ENCODE measurements at places on chromosomes 5 and 9. TPM values are rescaled to one million over a fixed set of nuclear protein-coding genes. Genes with fewer than 3 reads are reported as not detected.
A peak's percentile ranks its signal among the peaks of the same experiment; 100 is the strongest.

TOPORS gene
- 18.8 TPM for total RNA-seq

DNA sequence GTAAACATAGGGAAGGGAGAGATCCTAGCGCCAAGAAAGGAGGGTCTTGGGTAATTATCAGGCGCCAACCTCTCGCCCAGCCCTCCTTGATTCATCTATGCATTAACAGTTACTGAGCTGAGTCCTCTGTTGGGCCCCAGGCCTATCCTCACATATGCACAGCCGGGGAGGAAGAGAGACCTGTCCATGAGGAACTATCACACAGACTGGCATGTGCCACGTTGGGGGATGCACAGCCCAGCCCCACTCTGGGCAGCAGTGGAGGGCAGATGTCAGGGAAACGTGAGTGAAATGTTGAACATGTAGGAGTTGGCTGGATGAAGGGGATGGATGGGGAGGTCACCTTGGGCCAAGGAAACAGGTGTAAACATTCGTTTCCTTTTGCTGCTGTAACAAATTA is 18.8 kb upstream of the ENHO start:
- H3K36me3 ChIP-seq, result no peaks in the 10 kb centered on the region
- H3K4me1 ChIP-seq, result no peaks in the 10 kb centered on the region
- no peak overlapping the region for H3K4me3 ChIP-seq
- DNase-seq, result no peak
- H3K27ac ChIP-seq, result no peak overlapping the region

NACC2 gene
- 29.8 TPM for total RNA-seq

- no peaks in the 10 kb centered on the region for H3K27me3 ChIP-seq
- H3K36me3 ChIP-seq, result no peaks in the 10 kb centered on the region
- DNase-seq, result no peak
- H3K4me1 ChIP-seq, result no peaks in the 10 kb centered on the region
- H3K27ac ChIP-seq, result no peak overlapping the region
- H3K4me3 ChIP-seq, result no peak overlapping the region
Measured at GRCh38 chr5:40270274-40270845, 409.4 kb upstream of the PTGER4 start.

DNA sequence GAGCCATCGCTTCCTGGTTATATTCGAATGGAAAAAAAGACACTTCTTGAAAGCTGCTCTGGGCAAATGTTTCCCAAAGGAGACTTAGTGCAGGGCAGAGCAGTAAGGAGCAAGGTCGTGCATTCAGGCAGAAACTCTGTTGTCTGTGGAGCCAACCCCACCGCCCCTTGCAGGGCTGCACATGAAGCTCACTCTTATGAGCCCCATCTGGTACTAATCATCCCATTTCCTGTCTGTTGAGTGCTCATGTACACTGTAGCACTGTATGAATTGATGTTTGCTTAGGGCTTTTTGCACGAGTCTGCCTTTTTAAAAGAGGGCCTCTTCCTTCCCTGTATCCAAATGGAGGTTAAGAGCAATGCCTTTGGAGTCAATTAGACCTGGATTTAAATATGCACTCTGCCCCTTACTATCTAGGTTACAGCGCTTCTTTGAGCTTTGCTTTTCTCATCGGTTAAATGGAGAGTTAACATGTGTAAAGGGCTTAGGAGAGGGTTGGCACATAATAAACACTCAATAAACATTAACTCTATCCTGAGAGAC is 25.4 kb downstream of the HMHB1 start:
- H3K4me1 ChIP-seq, result no peaks in the 10 kb centered on the region
- no peak overlapping the region for H3K27ac ChIP-seq
- H3K4me3 ChIP-seq, result no peak overlapping the region
- no peak for DNase-seq

UGT3A1 gene
- total RNA-seq, result not detected

- no peak for DNase-seq
- H3K27ac ChIP-seq, result no peak overlapping the region
- no peaks in the 10 kb centered on the region for H3K36me3 ChIP-seq
- H3K4me3 ChIP-seq, result no peak overlapping the region
Measured at GRCh38 chr9:114205171-114206015, 50.1 kb downstream of the COL27A1 start.

GRCh38 chr5:96254980-96255691 is 177.9 kb downstream of the PCSK1 start:
- H3K27me3 ChIP-seq, result no peaks in the 10 kb centered on the region
- DNase-seq, result no peak
- no peaks in the 10 kb centered on the region for H3K36me3 ChIP-seq
- H3K27ac ChIP-seq, result no peak overlapping the region
- no peaks in the 10 kb centered on the region for H3K4me1 ChIP-seq
- H3K4me3 ChIP-seq, result no peak overlapping the region

DNA sequence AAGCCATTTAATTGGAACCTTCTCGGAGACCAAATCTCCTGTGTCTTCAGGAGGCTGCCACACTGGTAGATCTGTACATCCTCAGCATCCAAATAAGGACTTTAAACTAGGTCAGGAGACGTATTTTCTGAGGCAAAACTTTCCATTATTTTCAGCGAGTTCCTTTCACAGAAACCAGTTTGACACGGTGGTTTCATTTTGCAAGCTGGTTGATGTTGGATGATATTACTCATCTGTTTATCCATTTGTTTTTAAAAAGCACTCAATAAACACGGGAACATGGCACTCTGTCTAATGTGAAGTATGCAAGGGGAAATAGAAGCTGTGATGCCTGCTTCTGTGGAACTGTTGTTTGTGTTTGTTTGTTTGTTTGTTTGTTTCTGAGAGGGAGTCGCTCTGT is 199.6 kb downstream of the ERCC6L2 start:
- H3K36me3 ChIP-seq, result no peaks in the 10 kb centered on the region
- DNase-seq, result no peak
- no peak overlapping the region for H3K27ac ChIP-seq
- H3K27me3 ChIP-seq, result no peaks in the 10 kb centered on the region
- no peak overlapping the region for H3K4me3 ChIP-seq
- H3K4me1 ChIP-seq, result peaks cover 5% of the 10 kb centered on the region

- H3K27me3 ChIP-seq, result no peaks in the 10 kb centered on the region
- H3K4me1 ChIP-seq, result no peaks in the 10 kb centered on the region
- no peak for DNase-seq
- no peaks in the 10 kb centered on the region for H3K36me3 ChIP-seq
Measured at GRCh38 chr5:37951946-37952721, 112.3 kb upstream of the GDNF start.

TIGD6 gene
- total RNA-seq, result 5.9 TPM

GRCh38 chr5:172546196-172546595 is 91.9 kb upstream of the SH3PXD2B start:
- no peak overlapping the region for H3K27ac ChIP-seq
- no peak for DNase-seq
- H3K27me3 ChIP-seq, result no peaks in the 10 kb centered on the region
- no peaks in the 10 kb centered on the region for H3K36me3 ChIP-seq
- peaks cover 16% of the 10 kb centered on the region for H3K4me1 ChIP-seq

GRCh38 chr9:20236676-20237075 is 385.6 kb downstream of the MLLT3 start:
- DNase-seq, result no peak
- no peak overlapping the region for H3K27ac ChIP-seq
- H3K4me1 ChIP-seq, result no peaks in the 10 kb centered on the region
- no peaks in the 10 kb centered on the region for H3K27me3 ChIP-seq
- H3K36me3 ChIP-seq, result no peaks in the 10 kb centered on the region

- DNase-seq, result no peak
- H3K4me3 ChIP-seq, result no peak overlapping the region
- no peaks in the 10 kb centered on the region for H3K27me3 ChIP-seq
- no peaks in the 10 kb centered on the region for H3K36me3 ChIP-seq
- H3K27ac ChIP-seq, result no peak overlapping the region
Measured at GRCh38 chr5:77301447-77301883, 91.0 kb downstream of the PDE8B start.

- H3K27me3 ChIP-seq, result no peaks in the 10 kb centered on the region
- H3K36me3 ChIP-seq, result no peaks in the 10 kb centered on the region
- DNase-seq, result no peak
- no peaks in the 10 kb centered on the region for H3K4me1 ChIP-seq
- H3K27ac ChIP-seq, result no peak overlapping the region
- H3K4me3 ChIP-seq, result no peak overlapping the region
Measured at GRCh38 chr5:68544648-68545552, 329.3 kb downstream of the PIK3R1 start.

HAVCR2 gene
- total RNA-seq, result 1.3 TPM

DNA sequence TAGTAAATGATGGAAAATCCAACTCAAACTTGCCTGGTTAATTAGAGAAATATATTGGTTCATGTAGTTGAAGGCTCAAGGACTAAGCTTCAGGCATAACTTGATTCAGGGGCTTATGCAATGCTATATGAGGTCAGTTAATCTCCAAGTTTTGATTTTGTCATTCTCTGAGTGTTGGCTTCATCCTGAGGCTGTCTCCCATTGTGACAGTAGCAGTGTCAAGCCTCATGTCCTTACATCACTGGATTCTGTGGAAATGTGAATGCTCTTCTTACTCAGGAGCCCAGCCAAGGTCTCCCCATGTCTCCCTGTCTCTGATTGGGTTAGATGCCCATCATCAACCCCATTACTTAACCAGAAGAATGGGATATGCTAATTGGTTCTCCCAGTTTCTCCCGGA is 44.4 kb upstream of the SNX2 start:
- H3K4me3 ChIP-seq, result no peak overlapping the region
- DNase-seq, result no peak
- no peaks in the 10 kb centered on the region for H3K27me3 ChIP-seq
- H3K27ac ChIP-seq, result no peak overlapping the region
- no peaks in the 10 kb centered on the region for H3K4me1 ChIP-seq

DNA sequence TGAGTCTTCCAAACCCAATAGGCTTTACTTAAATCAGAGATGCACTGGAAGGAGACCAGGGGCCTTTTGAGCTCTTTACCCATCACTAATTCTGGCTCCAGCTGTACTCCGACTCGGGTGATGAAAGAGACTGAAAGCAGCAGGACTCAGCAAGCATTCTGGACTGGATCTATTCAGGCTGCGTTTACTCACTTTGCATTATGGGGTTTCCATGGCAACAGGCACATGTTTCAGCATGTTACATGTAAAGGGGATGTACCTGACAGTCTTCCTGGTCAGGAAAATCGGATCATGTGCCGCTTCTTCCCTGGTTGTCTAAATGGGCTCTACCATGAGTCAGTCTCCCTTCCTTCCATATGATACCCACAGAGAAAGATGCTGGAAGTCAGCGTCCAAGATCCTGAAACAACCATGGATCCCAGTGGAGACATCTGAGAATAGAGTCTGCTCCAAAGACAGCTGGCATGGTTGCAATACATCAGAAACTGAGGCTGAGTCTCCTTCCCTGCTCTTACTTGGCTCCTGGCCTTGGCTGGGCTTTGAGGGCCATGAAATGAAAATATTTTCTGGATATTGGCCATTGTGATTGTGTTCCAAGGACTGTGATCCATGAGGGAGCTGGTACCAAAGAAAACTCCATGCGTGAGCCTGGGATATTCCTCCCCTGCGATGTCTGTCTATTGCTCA is 102.5 kb upstream of the TNC start:
- no peaks in the 10 kb centered on the region for H3K36me3 ChIP-seq
- H3K27me3 ChIP-seq, result no peaks in the 10 kb centered on the region
- DNase-seq, result no peak
- H3K4me3 ChIP-seq, result no peak overlapping the region
- H3K4me1 ChIP-seq, result no peaks in the 10 kb centered on the region

DNA sequence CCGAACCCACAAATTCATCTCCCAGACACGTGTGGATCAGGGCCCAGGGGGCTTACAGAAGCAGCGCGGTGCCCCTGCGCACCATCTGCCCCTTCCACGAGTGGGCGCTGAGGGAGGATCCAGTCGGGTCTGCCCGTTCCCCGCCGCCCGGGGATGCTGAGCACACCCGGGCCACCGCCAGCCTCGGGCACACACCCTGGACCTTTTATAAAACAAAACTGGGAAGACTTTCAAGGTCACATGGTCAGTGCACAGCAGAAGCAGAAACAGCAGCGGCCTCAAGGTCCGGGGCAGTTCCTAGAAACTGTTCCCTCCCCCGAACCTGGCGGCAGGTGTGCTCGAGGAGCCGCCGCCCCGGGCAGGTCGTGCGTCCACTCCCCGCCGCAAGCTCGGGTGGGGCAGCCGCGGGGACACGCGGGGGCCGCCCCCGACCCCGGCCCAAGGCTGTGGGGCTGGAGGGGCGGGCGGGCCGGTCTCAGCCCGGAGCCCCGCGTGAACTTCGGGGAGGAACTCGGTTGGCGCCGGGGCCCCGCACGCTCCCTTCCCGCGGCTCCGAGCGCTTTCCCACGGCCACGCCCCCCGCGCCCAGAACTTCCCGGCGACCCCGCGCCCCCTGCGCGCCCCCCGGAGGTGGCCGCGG is 633 bp upstream of the PPP1R26 start:
- no peaks in the 10 kb centered on the region for H3K27me3 ChIP-seq
- peaks cover 4% of the 10 kb centered on the region for H3K4me1 ChIP-seq
- H3K27ac ChIP-seq, result peak overlapping the region; percentile 62
- no peaks in the 10 kb centered on the region for H3K36me3 ChIP-seq
- H3K4me3 ChIP-seq, result peak overlapping the region; percentile 48
- DNase-seq, result peak; percentile 51

DNA sequence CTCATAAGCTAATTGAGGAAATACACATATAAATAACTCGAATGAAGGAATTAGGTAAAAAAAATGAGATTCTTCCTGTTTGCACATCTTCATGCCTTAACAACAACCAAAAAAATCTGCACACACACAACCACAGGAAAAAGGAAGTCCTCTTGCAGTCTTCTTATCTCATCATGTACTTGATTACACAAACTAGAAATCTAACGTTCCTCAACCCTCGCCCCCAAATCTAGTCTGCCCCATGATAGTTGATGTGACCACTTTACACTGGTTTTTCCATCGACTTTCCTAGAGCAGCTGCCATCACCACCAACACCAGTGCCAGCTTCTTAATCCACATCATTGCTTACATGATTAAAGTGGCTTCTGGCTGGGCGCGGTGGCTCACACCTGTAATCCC is 31.2 kb upstream of the RNU6ATAC start:
- no peaks in the 10 kb centered on the region for H3K36me3 ChIP-seq
- DNase-seq, result no peak
- H3K4me1 ChIP-seq, result no peaks in the 10 kb centered on the region
- no peaks in the 10 kb centered on the region for H3K27me3 ChIP-seq
- no peak overlapping the region for H3K4me3 ChIP-seq
- no peak overlapping the region for H3K27ac ChIP-seq

SOX30 gene
- 0.12 TPM for total RNA-seq

DNA sequence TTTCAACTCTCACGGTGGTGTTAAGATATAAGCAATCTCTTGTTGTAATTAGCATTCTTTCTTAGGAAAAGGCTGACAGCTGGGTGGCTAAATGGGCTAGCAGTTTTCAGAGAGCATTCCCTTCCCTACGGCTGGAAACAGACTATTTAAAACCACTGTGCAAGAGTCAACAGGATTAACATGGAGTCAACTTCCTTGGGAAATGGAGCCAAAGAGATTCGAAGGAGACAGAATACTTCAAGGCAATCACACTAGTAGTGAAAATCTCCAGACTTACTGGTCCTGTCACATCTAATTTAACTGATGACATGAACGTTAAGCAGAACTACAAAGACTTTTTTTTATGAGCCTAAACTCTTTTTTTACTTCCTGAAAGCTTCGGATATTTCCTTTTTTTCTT is 453.3 kb upstream of the ITGA1 start:
- no peak overlapping the region for H3K4me3 ChIP-seq
- H3K27ac ChIP-seq, result no peak overlapping the region
- no peak for DNase-seq
- no peaks in the 10 kb centered on the region for H3K36me3 ChIP-seq
- H3K4me1 ChIP-seq, result no peaks in the 10 kb centered on the region
- H3K27me3 ChIP-seq, result no peaks in the 10 kb centered on the region

- H3K4me1 ChIP-seq, result no peaks in the 10 kb centered on the region
- H3K36me3 ChIP-seq, result no peaks in the 10 kb centered on the region
- no peak overlapping the region for H3K4me3 ChIP-seq
- no peak overlapping the region for H3K27ac ChIP-seq
- DNase-seq, result no peak
- H3K27me3 ChIP-seq, result no peaks in the 10 kb centered on the region
Measured at GRCh38 chr5:1139331-1140170, 27.7 kb upstream of the SLC12A7 start.

Data from ovary (tissue), 10 donors.